Suprapubic skin (tissue), 4 donors: ENCODE measurements at places on chromosomes 5 and 9.

DNA sequence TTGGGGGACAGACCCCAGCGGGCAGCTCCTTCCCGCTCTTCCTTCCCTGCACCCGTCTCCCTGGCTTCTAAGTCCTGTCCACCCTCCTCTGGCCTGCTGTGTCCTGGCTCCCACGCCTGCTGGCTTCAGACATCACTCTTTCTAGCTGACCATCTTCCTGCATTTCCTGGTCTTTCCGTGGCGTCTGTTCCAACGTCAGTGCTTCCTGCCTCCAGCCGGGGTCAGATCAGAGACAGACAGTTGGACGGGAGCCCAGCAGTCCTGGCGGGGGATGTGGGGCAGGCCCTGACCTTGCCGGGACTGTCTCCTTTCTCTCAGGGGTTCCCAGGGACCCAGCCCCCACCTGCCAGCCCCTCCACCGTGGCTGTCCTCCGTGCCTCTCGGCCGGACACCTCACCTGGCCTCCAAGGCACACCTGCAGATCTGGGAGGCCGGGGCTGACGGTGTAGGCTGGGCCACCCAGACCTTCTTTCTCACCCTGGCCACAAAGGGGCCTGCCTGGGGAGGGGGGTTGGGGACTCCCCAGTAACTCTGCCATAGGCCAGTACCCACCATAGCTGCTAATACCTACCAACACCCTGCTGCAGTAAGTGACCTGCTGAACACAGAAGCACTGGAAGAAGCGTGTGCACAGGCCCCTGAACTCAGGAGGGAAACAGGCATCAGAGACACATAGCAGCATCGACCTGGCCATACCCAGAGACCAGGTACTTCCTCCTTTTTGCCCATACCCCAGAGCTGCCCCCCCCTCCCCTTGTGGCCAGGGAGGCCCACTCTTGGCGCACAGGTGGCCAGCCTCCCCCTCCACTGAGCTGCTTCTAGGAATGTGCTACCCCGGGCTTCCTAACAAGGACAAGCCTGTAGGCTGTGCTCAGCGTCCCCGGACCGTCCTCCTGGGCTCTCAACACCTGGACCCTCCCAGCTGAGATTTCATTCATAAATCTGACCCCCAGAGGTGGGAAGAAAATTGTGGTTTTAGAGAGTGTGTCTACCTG, 5.1 kb downstream of the NRARP start:
- DNase-seq: no peak

DNA sequence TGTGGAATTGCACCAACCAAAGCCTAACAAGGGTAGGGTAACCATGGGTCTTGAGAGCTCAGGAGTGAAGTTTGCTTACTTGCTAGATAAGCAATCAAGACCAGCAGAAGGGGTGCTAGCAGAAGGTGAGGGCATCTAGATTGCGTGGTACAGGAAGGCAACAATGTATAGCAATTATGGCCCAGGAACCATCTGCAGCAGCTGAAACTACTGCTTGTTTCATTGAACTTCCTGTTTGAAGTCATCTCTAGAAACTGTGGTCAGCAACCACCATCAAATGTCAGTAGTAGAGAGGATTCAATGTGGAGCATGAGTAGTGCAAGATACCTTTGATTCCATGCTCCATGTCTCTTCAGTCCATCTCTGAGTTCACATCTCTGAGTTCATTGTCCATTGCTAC, 462.1 kb upstream of the GRAMD2B start:
- DNase-seq: no peak

- DNase-seq: no peak
Observed at GRCh38 chr5:74468421-74468820, 172.1 kb downstream of the ENC1 start.

GRCh38 chr5:14757850-14758249, 93.3 kb downstream of the OTULIN start:
- no peak for DNase-seq

- DNase-seq: no peak
Observed at GRCh38 chr9:71145179-71145578, 23.8 kb upstream of the TRPM3 start.

DNA sequence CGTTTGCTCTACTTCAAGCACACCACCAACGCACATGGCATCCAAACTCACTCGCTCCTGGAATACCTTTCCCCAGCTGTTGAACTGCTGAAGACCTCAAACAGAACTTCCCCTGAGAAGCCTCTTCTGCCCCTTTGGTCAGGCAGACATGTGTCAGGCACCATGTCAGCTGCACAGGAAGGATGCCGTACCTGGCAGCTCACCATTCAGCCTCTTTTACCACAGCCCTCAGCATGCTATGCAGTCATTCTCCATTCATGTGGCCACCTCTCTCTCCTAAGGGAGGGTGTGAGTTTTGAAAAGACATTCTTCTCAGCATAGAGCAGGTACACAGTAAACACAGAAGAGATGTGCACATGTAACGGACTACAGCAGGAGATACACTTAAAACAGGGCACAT, 14.2 kb downstream of the IL4 start:
- DNase-seq: no peak
